NCI-H1930 (cell line): ENCODE measurements at places on chromosomes 5 and 9.

DNA sequence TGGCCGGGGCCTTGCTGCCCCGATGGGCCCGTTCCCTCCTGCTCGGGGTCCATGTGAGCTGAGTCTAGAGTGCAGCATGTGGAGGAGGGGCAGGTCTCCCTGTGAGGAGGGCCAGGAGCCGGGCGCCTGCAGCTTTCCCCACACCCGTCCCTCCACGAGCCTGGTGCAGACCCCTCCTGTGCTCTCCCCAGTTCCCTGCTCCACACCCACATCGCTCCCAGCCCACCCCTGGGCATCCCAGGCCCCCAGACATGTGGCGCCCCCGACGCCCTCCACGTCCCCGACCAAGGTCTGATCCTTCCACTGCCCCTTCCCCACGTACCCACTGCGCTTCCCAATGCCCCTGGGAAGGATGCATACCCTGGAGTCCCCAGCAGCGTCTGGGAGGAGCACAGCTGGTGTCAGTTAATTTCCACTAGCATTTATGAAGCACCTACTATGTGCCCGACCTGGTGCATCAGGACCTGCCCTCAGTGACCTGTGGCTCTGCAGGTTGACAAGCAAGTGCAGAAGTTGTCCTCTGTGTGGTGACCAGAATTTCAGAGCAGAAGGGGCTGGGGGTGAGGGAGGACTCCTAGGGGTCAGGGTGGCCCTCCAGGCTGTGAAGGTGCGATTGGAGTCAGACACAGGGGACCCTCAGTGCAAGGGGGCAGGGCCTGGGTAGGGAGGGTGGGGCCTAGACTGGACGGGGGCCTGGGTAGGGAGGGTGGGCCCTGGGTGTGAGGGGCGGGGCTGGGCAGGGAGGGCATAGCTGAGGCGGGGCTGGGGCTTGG lies 10.8 kb upstream of the SLC6A18 start:
- DNase-seq: no peak

DNA sequence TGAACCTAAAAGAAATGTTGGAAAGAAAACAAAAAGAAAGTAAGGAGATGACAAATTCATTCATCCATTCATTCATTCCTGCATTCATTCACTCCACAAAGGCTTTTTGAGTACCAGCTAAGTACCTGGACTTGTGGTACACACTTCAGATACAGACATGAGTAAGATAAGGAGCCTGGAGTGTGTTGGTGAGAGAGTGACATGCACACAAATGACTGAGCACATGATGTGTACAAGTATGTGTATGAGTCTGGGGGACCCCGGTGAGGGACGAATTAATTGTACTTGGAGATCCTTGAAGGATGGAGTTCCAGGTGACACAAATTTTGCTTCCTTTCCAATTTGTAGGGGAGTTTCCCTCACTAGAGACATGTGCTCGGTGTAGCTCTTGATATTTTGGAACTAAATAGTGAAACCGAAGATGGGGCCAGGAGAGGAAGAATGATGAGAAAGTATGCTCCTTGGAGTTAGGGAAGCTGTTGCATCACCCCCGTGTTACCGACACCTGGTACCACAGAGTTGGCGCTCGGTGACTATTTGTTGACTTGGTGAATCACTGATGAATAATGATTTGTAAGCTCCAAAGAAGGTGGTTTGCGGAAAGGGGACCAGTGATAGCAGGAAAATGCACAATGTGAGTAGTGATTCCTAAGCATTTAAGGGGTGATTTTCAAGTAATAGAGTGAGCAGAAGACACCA lies 509.8 kb downstream of the CCDC171 start:
- DNase-seq: no peak

GRCh38 chr5:109062664-109063063 lies 315.0 kb downstream of the FER start:
- no peak for DNase-seq

DNA sequence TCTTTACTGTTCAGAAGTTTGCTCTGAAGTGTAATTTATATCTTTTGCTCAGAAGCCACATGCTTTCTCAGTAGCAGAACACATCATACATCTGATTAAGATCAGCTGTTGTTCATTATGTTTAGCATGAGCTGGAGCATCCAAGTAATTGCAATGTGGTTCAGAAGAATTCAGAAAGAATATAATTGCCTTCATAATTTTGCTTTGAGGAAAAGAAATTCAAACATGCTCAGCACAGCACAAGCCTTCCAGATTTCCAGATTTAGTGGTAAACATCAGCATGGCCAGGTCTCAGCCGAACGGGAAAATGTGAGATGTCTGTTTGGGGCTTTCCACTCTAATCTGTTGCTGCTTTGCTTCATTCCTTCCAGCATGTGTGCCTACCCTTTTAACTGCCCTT lies 65.9 kb downstream of the ITGA1 start:
- DNase-seq: no peak
